WERI-Rb-1 (cell line): ENCODE measurements at places on chromosomes 4 and X.

- no peak for DNase-seq
These were observed 72.8 kb downstream of the CLCN5 start for GRCh38 chrX:49995107-49995731.

GRCh38 chr4:72283357-72283756 lies 251.6 kb downstream of the NPFFR2 start:
- DNase-seq, result no peak

DNA sequence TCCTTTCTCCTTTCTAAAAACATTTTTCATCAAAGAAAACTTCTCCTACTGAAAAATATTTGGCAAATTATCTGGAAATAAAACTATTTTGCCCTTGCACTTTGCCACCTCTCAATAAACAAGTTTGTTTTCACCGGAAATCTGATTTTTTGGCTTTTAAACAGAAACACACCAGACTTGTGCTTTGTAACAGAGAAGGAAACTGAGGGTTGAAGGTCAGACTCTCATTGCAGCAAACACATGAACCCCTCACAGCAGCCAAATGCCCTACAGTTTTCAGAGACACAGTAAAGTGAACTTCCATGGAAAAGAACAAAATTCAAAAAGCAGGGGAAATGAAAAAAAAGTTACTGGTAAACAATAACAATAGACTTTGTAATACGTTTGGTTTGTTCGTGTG lies 95.6 kb upstream of the WDR17 start:
- no peak for DNase-seq

DNA sequence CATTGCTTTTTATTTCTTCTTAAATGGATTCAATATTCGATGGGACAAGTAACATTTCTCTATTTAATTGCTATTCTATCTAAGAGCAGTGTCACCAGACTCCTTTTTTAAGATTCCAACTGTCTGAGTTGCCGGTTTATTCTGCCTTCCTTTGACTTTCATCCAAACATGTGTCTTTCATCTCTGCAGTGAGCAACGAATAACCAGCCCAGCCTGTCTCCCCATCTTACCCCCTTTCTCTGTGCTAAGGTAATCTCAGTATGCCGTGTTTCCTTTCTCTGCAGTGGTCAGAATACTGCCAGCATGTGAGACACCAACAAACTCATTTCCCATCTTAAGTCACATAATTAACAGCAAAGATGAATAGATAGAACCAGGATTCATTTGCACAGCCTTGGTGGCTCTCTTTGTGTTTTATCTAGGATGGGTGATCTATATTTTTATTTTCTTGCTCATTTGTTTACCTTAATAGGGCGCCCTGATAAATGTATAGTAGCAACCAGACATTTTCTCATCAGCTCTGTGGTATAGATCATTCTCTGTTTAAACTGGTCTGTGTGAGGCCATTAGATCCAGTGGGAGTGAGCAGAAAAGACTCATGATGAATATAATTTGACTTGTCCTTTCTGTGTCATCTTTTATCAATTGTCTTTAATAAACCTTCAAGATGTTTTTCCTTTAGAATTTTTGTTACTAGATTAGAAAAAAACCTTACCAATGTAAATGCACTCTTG lies 394.8 kb upstream of the IGFBP7 start:
- no peak for DNase-seq

DNA sequence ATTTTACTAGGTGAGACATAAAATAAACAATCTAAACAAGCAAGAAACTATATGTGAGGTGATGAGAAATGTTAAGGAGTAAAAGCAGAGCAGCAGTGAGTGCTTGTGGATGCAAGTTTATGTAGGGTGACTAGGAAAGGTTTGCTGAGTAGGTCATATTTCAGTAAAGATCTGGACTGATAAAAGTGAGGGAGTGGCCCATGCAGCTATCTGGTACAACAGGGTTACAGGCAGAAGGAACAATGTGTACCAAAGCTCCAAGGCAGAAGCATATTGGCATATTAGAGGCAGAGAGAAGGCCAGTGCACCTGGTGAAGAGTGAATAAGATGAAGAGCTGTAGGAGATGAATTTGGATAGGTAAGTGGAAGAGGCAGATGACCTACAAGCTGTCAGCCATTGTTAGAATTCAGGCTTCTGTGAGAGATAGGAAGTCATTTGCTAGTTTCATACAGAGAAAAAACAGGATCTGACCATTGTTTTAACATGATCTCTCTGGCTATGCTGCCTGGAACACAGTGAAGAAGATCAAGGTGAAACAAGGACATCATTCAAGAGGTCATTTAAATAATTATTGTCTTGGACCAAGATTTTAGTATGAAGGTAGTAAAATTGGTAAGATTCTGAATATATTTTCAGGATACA lies 274.6 kb downstream of the ANKRD50 start:
- DNase-seq, result no peak

- no peak for DNase-seq
These were observed 32.3 kb upstream of the TFDP3 start for GRCh38 chrX:133250184-133251100.

GRCh38 chr4:160213366-160213765 lies 1110.5 kb downstream of the RAPGEF2 start:
- no peak for DNase-seq

DNA sequence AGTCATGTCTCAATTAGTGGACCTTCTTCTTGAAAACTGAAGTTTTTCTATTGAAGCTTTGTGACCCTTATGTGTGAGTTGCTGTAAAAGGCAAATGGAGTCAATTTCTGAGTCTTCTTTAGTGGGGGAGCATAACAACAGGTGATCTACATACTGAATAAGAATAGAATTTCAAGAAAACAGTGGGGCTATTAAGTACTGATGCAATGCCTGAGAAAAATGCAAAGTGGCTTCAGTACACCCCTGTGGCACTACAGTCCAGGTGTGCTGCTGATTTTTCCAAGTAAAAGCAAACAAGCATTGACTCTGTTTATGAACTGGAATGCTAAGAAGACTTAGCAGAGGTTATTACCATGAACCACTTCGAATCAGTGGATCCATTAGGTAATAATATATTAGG lies 328.0 kb upstream of the PABPC4L start:
- no peak for DNase-seq

GRCh38 chr4:161920304-161921052 lies 243.3 kb downstream of the FSTL5 start:
- DNase-seq, result no peak

DNA sequence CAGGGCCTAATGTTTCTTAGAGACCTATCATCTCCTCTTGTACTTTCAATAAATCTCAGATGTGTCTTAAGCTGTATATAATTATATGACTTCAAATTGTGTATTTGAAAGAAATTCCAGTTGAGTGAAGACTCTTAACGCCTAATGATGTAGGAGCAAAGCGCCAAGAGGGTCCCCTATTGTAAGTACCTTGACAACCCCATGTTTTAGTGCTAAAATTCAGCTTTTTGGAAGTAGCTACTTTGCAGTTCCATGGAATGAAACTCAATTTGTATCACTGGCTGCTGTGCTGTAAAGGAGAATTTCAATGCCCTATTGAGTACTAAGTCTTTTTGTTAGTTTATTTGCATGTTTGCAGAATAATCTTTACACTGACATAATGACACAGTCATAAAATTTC lies 1826.6 kb upstream of the AGA start:
- DNase-seq, result no peak

GRCh38 chr4:178814908-178815307 lies 1372.7 kb upstream of the AGA start:
- DNase-seq, result no peak

- DNase-seq, result no peak
These were observed 54.2 kb downstream of the LEF1 start for GRCh38 chr4:108114503-108114902.

- DNase-seq, result peak; percentile 11
These were observed 6.0 kb upstream of the DUSP9 start for GRCh38 chrX:153640736-153641575.

GRCh38 chr4:3307060-3307459 lies 14.2 kb downstream of the RGS12 start:
- no peak for DNase-seq

GRCh38 chr4:91795947-91796346 lies 507.8 kb upstream of the GRID2 start:
- no peak for DNase-seq

DNA sequence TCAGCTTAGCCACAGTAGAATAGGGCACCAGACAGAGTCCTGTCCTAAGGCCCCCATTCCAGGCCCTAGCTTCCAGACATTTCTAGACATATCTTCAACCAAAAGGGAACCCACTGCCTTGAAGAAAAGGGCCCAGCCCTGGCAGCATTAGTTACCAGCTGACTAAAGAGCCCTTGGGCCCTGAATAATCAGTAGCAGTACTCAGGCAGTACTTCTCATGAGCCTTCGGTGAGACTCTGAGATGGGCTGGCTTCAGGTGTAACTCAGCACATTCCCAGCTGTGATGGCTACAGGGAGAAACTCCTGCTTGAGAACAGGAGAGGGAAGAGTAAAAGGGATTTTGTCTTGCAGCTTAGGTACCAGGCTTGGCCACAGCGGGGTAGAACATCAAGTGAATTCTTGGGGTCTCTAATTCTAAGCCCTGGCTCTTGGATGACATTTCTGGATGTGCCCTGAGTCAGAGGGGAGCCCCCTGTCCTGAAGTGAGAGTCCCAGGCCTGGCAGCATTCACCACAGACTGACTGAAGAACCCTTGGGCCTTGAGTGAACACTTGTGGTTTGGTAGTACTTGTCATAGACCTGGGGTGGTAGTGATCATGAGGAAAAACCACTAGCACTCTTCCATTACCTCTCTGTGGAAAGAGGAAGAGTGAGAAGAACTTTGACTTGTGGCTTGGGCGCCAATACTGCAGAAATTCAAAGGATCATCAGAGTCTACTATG lies 170.1 kb downstream of the ATP10D start:
- no peak for DNase-seq

DNA sequence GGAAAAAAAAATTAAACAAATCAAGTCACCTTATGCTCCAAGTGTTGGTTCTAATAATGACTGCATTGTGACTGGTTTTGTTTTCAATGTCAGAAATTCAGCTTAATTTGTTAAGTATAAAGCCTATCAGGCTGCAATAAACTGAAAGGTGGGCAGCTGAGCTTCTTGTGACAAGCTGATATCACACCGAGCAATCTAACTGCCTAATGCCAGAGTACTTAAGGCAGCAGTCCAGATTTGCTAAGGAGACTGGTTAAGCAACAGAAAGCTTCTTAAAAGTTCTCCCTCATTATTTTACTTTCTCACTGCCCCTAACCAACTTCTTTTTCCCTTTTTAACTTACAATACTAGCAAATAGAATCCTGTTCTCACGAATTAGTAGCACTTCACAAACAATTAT lies 201.0 kb downstream of the MAB21L2 start:
- DNase-seq, result peak; percentile 59

GRCh38 chrX:132433001-132433400 lies 55.8 kb downstream of the MBNL3 start:
- no peak for DNase-seq

- no peak for DNase-seq
These were observed 24.3 kb downstream of the MAGEB17 start for GRCh38 chrX:16191605-16192004.

DNA sequence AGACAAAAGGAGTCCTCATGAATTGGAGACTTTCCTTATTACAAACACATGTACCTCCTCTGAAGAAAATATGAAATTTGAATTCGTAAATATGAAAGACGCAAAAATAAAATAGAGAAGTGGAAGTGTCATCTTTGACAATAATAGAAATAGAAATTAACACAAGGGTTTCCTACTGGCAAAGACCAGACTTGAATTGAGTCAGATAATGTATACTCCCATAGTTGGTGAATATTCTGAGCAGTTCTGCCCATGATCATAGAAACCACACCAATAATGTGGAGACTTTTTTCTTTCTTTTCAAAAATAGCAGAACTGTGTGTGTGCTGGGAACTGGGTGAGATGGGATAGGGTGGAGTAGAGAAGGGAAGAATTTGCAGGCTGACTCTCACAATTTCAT lies 277.7 kb upstream of the TET2 start:
- DNase-seq, result no peak

DNA sequence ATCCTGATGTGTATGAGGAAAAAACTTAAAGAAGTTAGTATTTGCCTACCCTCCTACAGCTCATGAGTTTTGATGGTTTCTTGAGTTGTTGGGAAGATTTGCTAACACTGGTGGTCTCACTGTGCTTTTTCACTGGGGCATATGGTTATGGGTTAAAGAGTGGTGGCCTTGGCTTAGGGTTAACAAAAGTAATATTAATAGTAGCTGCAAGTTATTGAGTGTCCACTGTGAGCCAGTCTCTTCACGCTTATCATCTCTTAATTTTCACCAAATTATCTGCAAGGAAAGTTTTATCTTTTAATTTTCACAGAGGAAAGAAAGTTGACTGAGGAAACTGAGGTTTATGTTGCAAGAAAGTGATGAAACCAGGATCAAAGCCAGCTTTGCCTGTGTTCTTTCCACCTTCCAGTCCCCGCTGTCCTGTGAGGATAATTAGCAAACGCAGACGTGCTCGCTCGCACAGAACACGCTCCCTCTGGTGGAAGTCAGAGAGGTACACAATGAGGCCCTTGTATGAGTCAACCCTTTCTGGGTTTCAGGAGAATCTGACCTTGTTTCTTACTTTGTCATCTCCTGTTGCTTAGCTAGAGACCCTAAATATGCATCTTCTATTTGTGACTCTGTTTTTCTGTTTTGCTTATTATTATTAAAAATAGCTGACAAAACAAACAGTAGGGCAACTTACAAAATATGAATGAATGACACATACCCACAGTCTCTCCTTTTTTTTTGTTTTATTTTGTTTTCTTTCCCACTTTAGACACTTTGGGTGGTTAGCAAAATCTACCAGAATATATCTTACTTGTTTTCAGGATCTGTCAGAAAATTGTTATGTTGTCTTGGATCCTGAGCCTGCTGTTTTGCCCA lies 94.3 kb downstream of the DDIT4L start:
- DNase-seq, result peak; percentile 77

DNA sequence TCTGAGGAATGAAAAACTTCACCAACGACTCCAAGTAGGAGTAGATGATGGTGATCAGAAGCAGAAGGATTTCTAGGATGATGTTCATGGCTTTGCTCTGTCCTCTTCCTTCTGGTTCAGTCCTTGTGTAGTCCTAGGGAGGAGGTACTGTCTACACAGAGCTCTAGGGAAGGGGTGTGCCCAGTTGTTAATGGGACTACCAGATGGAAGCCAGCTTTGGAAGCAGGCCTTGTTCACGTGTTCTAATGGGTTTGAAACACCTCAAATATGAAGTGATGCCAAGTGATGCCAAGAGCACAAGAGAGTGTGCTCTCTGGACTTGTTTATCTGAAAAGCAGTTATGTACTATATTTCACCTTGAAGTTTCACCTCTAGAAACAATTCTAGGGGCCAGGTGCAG lies at the start of gene HSD17B13:
Gene HSD17B13 (minus strand): TSS at position 129 of the 400 bp plus-strand sequence. CDS start 41 bp downstream, at position 88.
- no peak for DNase-seq
